CD8-positive, alpha-beta memory T cell (primary cell): ENCODE measurements at places on chromosomes 5 and 9.

GRCh38 chr9:133522073-133522910 lies 2.5 kb downstream of the MYMK start:
- no peak for DNase-seq

GRCh38 chr5:177497292-177498012 lies at the start of gene PDLIM7:
TSS of gene PDLIM7 (minus strand) at chr5:177497604. CDS start at chr5:177496512, 1,092 bp downstream.
- DNase-seq = peak; percentile 95

DNA sequence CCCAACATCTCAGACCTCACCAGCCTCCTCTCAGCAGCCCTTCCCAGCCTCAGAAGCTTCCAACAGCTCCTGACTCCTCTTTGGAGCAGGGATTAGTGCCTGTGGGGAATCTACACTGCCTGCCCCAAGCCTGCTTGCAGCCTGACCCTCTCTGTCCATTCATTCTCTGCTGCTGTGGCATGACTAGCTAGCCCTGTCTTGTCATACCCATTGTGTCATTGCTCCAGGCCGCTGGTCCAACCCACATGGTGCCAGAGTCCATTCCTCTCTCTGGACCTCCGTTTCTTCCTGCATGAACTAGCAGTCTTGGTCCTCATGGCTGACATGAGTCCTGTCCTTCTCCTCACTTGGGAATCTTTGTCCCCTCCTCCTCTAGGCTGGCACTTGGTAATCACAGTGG lies 12.8 kb upstream of the RXRA start:
- no peak for DNase-seq

GRCh38 chr9:107106416-107106815 lies 176.7 kb upstream of the RAD23B start:
- no peak for DNase-seq

DNA sequence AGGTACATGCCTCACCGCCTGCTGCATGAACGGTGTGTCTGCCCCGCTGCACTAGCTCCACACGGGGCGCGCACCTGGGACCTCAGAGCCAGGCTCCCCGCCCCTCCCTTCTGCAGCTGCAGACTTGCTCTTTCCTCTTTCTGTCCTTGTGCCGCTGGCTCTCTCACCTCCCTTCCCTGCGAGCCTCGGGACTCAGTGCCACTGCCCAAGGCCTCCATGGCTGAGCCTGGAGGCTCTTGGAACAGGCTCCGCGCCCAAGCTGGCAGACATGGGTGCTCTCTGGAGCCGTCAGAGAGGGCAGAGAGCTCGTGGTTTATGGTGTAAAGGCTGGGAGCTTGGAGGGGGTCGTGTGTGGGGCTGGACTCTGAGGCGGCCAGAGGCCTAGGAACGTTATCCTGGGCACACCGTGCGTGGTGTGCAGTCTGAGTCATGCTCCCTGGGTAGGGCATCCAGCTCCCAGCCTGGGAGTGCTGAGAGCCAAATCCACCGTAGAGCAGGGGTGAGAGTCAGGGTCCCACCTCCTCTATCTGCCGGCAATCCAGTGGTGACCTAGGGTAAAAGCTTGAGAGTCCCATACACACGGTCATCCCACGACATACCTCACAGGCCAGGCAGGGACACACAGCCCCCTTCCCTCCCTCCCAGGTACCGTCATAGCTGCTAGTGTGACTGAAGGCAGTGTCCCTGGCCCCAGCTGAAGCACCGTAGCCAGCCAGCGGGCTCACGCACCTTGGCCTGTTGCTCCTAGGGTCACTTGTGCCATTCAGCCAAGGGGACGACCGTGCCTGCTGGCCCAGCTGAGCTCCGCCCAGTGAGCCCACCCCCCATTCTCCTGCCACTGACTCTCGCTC lies 22.4 kb downstream of the GOLGA2 start:
- DNase-seq = no peak
